ENCODE measurements at places on chromosomes 2 and 18.

DNA sequence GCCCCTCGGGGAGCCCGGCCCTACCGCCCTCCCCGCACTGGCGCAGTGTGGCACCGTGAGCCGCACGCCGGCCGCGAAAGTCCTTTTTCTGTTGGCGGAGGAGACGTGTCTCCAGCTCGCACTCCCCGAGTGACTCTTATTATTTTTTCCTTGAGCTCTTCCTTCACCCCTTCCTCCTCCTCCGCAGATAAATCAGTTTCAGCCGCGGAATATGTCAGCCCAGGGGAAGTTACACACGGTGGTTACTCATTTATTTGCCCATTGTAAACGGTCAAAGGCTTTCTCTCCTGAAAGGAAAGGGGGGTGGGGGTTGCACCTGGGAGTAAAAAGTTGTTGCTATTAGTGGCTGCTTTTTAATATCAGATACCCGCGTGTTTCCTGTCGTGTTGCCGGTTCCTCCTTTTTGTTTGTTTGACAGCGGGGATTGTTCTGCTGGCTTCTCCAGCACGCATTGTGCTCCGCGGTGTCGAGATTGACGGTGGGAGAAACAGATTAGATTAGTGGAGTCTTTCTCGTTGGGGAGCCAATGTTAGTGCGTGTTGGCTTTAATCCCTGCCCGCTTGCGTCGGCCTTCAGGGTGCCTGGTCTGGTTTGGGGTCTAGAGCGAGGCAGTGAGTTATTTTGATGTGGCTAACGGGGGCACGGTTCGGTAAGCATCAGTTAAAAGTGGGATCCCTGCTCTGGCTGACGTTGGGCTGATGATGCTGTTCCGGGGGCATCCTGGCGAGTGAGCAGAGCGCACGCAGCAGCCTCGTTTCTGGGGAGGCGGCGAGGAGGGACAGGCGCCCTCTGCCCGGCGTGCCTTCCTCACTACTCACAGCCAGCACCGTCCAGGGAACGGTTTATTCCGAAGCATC lies 1.6 kb downstream of the CRIM1 start:
- DNase-seq = no peak

DNA sequence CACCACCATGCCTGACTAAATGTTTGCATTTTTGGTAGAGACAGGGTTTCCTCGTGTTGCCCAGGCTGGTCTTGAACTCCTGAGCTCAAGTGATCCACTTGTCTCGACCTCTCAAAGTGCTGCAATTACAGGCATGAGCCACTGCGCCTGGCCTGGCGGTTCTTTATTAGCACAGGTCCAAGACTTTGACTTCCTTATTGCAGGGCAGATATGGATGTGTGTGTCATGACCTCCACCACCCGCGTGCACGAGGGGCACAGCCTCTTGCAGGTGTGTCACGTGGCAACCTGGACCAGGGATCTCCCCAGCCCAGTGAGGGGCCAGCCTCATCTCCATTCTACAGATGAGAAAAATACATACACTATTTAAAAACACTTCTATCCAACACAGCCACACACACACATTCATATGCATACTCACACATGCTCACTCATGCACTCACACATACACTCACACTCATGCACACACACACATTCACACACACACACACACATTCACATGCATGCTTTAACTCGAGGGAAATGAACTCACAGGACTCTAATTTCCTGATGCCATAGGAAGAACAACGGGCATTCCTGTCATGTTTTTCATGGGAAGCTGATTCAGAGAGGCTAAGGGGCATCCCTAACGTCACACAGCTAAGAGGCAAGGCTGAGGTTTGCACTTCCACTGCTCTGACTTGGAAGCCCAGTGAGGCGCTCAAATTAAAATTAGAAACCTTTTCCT lies 38.8 kb downstream of the RRM2 start:
- no peak for DNase-seq

DNA sequence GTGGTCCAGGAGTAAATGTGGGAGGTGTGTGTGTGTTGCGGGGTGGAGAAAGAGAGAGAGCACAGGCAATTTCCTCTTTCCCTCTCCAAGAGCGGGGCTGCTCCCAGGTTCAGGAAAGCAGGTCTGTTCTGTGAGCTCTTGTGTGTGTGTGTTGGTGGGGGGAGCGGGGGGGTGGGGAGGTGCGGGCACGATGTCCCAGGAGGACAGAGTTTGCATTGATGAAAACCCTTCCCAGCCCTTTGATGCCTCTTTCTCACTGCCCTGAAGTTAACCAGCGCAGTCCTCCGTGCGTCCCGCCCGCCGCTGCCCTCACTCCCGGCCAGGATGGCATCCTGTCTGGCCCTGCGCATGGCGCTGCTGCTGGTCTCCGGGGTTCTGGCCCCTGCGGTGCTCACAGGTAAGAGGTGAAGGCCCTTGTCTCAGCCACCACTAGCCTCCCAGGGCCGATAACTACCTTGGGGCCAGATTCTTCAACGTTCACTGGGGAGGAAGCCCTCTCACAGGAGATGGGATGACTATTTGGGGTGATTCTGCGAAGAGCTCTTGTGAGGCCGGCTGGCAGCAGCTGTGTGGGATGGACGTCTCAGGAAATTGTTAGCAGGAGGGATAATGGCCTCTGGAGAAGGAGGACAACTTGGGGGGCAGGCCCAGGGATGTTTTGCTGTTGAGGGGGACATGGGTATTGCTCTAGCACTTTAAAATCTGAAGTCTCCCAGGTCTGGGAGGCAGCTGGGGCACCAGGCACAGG lies at the start of gene SNORC:
SNORC (plus strand) TSS at position 247 of the 748 bp plus-strand sequence; CDS start at position 325, 78 bp downstream.
- no peak for DNase-seq

DNA sequence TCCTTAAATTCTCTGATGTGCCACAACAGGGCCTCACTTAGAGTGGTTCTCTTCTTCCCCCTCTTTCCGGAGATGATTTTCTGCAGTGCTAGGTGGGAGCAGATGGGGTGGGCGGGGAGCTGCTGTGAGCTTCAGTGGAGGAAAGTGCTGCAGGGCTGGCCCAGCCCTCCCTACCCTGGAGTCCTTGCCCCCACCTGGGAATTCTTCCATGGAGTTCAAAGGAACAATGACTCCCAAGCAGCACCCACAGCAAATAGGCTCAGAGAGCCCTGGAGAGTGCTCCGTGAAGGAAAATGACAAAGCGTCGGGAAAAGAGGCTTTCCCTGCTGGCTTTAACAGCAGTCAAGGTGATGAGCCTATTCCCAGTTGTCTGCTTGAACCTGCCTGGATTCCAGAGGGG lies 28.8 kb downstream of the LOXHD1 start:
- no peak for DNase-seq

DNA sequence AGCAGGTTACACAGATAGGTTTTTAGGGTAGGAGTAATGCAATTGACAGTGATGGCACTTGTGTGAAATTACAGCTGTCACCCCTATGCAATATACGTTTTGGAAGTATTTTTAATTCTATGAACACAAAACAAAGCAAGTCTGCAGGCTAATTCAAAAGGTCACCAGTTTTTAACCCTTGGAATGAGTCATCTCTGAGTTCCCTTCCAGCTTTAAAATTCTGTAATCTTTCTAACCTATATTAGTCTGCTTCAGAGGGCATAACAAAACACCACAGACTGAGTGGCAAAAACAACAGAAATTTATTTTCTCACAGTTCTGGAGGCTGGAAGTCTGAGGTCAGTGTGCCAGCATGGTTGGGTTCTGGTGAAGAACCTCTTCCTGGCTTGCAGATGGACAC lies 596.9 kb upstream of the HNMT start:
- DNase-seq = no peak

DNA sequence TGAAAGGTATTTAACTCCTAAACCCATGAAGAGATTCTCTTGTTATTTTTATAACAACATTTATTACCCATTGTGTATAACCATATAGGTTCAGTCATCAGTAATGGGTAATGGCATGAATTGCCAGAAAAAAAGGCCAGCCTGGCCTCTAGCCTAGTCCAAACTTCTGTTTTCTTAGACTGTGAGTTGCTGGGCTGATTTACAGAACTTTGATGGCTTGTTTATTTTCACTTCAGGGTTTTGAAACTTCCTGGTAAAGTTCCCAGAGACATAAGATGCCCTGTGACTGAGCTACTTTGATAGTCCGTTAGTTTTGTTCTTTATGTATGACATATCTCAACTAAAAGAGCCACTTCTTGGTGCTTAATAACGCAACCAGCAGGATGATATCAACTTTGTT lies 164.8 kb downstream of the METTL4 start:
- no peak for DNase-seq

- no peak for DNase-seq
These were observed 327.2 kb upstream of the PKDCC start for GRCh38 chr2:41720331-41721251.

DNA sequence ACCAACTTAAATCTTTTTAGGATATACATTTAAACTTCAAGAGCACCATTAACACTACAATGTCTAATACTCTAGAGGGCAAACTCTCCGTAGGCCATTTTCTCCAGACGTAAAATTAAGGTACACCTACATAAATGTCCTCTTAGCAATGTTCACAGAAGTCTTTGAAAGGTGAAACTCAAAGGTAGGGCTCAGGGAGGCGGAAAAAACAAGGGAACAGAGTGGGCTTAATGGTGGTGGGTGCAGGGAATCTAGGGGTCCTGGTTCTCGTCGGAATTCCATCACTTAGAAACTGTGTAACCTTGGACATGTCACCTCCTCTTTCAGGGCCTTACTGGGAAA lies 668 bp downstream of the NFU1 start:
- DNase-seq = no peak

DNA sequence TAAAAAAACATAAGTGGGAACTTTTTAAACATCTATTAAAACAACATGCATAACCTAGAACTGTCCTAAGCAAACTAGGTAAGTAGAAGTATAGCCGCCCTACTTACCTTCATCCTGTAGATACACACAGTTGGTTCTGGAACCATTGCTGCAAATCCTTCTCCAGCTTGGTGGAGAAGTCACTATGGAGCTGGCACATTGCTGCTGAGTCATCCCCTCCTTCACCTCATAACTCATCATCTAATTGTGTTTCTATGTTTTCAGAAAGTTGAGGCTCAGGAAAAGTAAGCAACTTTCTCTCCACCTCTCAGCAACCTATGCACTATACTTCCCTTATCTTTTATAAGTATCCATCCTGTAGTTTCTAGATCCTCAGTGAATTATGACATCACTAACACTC lies 269.8 kb upstream of the MMADHC start:
- no peak for DNase-seq

DNA sequence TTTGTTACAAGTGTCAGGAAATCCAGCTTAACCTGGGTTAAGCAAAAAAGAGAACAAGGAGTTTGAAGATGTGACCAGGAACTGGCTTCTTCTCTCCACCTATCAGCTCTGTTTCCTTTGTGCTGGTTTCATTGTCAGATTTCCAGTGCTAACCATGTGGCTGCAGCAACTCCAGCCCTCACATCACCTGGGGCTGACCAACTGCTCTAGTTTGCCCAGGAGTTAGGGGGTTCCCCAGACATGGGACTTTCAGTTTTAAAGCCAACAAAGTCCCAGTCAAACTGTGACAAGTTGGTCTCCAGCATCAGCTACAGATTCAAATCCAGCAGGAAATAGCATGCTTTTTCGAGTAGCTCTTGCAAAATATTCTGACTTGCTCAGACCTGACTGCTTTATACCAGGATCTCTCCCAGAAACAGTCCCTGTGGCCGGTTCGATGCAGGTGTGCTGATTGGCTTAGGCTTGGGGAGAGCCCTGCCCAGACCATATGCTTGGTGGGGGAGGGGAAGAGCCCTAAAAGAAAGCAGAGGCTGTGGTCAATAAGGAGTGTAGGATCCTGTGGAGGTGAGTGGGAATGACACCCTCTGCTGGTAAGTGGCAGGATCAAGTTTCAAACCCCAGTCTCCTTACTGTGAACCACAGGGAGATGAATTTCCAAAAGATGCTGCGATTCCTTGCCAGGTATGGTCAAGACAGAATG lies 49.5 kb downstream of the KCNE4 start:
- no peak for DNase-seq

DNA sequence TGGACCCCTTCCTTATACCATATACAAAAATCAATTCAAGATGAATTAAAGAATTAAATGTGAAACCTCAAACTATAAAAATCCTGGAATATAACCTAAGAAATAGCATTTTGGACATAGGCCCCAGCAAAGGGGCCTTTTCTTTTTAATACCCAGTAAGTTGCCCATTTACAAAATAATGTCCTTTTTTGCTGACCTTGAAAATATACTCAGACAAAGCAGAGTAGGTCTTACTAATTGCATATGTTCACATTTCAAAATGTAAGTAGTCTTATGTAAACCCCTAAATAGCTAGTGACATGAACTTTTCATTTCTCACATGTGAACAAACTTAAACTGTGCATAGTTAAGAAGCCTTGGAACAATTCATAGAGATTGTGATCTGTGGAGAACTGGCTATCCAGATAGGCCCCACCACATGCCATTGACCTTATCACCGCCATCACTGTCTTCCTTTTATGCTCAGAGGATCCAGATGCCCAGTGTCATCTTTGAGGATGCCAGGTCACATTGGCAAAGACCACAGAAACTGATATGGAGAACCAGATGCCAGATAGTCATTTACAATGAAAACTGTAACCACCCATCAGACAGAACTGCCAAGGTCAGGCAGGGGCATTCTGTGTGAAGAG lies 282.4 kb upstream of the RAB12 start:
- no peak for DNase-seq

DNA sequence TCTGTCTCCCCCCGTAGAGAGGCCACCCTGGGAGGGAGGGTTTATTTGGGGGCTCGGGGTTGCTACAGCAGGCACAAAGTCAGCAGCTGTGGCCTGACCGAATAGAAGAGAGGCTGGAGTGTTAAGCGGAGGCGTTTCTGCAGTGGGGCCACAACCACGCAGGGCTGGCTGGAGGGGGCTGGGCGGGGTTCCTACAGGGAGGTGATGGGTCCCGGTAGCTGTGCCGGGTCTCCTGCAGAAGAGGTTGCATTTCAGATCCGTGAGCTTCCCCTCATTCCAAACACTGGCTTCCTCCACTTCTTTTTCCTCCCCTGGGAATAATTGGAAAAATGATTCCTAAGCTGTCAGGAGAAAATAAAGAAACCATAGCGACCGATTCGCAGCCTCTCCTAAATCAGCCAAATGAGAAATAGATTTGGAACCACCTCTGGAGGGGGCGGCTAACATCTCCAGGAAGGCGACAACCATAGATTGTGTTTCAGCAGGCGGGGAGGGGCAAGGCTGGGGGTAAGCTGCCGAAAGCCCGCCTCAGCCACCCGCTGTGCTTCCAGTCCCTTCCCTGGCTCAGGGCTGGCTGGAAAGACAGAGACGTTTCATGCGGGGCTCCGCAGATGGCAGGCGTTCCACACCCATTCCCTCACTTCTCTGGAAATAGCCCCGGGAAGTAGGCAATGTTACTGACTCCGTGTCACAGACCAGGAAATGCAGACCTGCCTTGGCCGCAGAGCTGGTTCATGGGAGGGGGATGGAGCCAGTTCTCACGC lies 85.6 kb upstream of the TAF1B start:
- no peak for DNase-seq

DNA sequence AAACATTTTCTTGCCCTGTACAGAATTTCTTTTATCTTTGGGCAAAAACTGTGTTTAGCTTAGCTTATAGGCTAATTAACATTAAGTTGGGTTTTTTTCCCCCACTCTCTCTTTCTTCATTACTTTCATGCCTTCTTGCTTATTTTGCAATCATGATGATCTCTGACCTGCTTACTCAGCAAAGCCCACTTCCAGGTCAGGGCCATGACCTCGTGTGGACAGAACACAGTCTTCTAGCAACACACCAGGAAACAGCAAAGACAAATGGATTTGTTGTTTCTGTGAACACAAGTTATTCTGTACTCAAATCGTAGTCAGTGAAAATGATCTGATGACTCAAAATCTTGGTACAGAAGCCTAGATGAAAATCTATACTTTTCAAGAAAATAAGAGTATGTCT lies 60.7 kb downstream of the SPATS2L start:
- no peak for DNase-seq

Measured in lower lobe of right lung (tissue), 2 donors.